ENCODE measurements at places on chromosomes 7 and 10. TPM values are rescaled to one million over a fixed set of nuclear protein-coding genes. Genes with fewer than 3 reads are reported as not detected.

DNA sequence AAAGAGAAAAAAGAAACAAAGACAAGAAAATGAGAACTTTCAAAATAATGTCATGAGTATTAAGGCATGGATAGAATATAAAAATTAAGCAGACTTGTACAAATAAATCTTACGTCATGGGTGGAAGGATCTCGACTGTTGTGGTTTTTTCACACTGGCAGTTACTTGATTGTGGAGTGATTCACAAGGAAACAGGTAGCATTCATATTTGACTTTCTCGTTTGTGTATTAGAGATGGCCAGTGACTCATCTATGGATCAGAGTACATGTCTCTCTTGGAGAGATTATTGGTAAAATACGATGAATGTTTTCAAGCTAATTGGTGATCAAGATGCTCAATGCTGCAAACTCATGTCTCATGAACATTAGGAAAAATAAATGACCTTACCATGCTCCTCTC lies 564.3 kb downstream of the GATA3 start:
- H3K36me3 ChIP-seq = no peaks in the 10 kb centered on the region
- no peaks in the 10 kb centered on the region for H3K27me3 ChIP-seq
- no peak overlapping the region for H3K27ac ChIP-seq
- no peak for DNase-seq

- no peaks in the 10 kb centered on the region for H3K36me3 ChIP-seq
- H3K4me3 ChIP-seq = no peak overlapping the region
- no peak overlapping the region for H3K27ac ChIP-seq
- no peaks in the 10 kb centered on the region for H3K27me3 ChIP-seq
- peaks cover 8% of the 10 kb centered on the region for H3K4me1 ChIP-seq
These were observed 268.1 kb downstream of the PRKG1 start for GRCh38 chr10:51342381-51342780.

The CPED1 gene
- not detected for polyA plus RNA-seq

GRCh38 chr10:116125180-116125579 lies 147.8 kb downstream of the GFRA1 start:
- H3K27me3 ChIP-seq = no peaks in the 10 kb centered on the region
- no peak overlapping the region for H3K27ac ChIP-seq
- no peaks in the 10 kb centered on the region for H3K4me1 ChIP-seq
- no peaks in the 10 kb centered on the region for H3K36me3 ChIP-seq
- no peak overlapping the region for H3K4me3 ChIP-seq

DNA sequence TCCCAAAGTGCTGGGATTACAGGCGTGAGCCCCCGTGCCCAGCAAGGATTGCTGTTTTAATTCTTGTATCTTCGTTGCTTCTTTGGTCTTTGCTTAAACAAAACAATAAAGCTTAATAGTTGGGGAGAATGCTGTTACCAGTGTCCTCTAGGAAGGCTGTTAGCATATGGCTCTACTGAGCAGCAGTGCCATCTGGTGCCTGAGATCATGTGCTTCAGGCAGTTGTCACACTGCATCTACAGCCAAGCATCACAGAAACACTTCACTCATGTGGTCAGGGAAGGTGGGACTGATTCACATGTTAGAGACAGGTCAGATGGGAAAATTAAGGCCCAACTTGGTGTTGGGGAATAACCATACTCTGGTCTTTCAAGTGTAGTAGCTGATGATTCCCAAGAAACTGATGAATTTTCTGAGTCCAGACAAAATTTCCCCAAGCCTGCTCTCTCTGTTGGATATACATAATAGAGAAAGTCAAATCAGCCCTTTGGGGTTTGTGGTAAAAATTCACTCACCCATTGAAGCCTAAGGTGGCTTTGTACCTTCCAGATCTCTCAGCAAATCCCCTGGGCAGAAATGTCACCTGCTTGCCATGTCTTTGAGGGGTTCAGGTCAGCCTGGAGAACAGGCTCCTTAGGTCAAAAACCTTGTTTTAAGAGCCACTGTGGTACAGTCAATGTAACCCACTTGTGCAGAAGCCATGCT lies 28.4 kb downstream of the UBE2D4 start:
- no peaks in the 10 kb centered on the region for H3K27me3 ChIP-seq
- peaks cover 12% of the 10 kb centered on the region for H3K4me1 ChIP-seq
- no peak for DNase-seq
- no peak overlapping the region for H3K27ac ChIP-seq
- peaks cover 30% of the 10 kb centered on the region for H3K36me3 ChIP-seq
- no peak overlapping the region for H3K4me3 ChIP-seq

- no peak for DNase-seq
- H3K36me3 ChIP-seq = no peaks in the 10 kb centered on the region
- H3K27ac ChIP-seq = no peak overlapping the region
- H3K27me3 ChIP-seq = no peaks in the 10 kb centered on the region
These were observed 125.6 kb downstream of the NT5C2 start for GRCh38 chr10:103067484-103067883.

- no peaks in the 10 kb centered on the region for H3K36me3 ChIP-seq
- no peaks in the 10 kb centered on the region for H3K27me3 ChIP-seq
- no peak overlapping the region for H3K27ac ChIP-seq
- DNase-seq = no peak
- H3K4me3 ChIP-seq = no peak overlapping the region
These were observed 7.5 kb upstream of the CSGALNACT2 start for GRCh38 chr10:43130770-43131171.

GRCh38 chr10:66940965-66941364 lies 15.1 kb downstream of the LRRTM3 start:
- H3K27me3 ChIP-seq = no peaks in the 10 kb centered on the region
- DNase-seq = no peak
- no peaks in the 10 kb centered on the region for H3K36me3 ChIP-seq
- H3K4me1 ChIP-seq = no peaks in the 10 kb centered on the region
- H3K4me3 ChIP-seq = no peak overlapping the region

DNA sequence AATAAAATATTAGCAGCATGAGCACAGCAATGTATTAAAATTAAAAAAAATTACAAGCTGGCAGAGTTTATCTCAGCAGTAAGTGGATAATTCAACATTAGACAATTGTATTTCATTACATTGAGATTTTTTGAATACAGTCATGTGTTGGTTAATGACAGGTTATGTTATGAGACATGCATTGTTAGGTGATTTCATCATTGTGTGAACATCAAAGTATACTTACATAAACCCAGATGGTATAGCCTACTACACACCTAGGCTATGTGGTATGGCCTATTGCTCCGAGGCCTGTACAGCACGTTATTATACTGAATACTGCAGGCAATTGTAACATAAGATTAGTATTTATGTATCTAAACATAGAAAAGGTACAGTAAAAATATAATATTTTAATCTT lies 29.7 kb downstream of the CCDC6 start:
- DNase-seq = no peak
- no peak overlapping the region for H3K27ac ChIP-seq
- H3K4me1 ChIP-seq = peaks cover 41% of the 10 kb centered on the region
- H3K27me3 ChIP-seq = no peaks in the 10 kb centered on the region
- no peak overlapping the region for H3K4me3 ChIP-seq

The FGFBP3 gene
- polyA plus RNA-seq = 1.8 TPM

The PDZD7 gene
- 1.1 TPM for polyA plus RNA-seq

The MALRD1 gene
- not detected for polyA plus RNA-seq

GRCh38 chr7:46508583-46508982 lies 587.5 kb upstream of the IGFBP3 start:
- no peaks in the 10 kb centered on the region for H3K36me3 ChIP-seq
- DNase-seq = no peak
- H3K27ac ChIP-seq = no peak overlapping the region
- no peaks in the 10 kb centered on the region for H3K4me1 ChIP-seq

- no peak overlapping the region for H3K27ac ChIP-seq
- no peak for DNase-seq
- no peaks in the 10 kb centered on the region for H3K36me3 ChIP-seq
These were observed 214.8 kb downstream of the GLRX3 start for GRCh38 chr10:130350996-130351395.

- no peak overlapping the region for H3K27ac ChIP-seq
- no peaks in the 10 kb centered on the region for H3K4me1 ChIP-seq
- H3K4me3 ChIP-seq = no peak overlapping the region
- no peaks in the 10 kb centered on the region for H3K36me3 ChIP-seq
- DNase-seq = no peak
These were observed 81.8 kb upstream of the PIK3CG start for GRCh38 chr7:106783286-106783685.

GRCh38 chr10:124390471-124391187 lies 28.1 kb downstream of the OAT start:
- DNase-seq = no peak
- no peaks in the 10 kb centered on the region for H3K36me3 ChIP-seq
- H3K4me3 ChIP-seq = no peak overlapping the region
- no peak overlapping the region for H3K27ac ChIP-seq

The GRID2IP gene
- polyA plus RNA-seq = not detected

GRCh38 chr7:17421941-17422340 lies 123.5 kb downstream of the AHR start:
- no peak overlapping the region for H3K4me3 ChIP-seq
- no peak for DNase-seq
- no peak overlapping the region for H3K27ac ChIP-seq

DNA sequence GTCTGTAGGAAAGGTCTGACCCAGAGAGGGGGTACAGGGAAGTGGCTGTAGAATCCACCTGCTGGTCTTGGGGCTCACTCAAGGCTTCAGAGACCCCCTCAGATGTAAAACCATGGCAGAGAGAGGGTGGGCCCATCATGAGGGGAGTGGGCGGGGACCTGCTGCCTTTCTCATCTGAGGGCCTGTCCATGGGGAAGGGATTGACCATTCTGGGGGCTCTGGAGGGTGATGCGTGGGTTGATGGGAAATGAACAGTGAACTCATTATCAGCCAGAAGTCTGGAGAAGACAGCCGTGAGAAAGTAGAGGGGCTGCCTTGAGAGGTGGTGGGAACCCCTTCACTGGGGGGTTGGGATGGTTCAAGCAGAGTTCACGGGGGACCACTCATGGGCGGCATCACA lies 66.8 kb downstream of the MINDY4 start:
- H3K36me3 ChIP-seq = no peaks in the 10 kb centered on the region
- H3K4me1 ChIP-seq = no peaks in the 10 kb centered on the region
- H3K27ac ChIP-seq = no peak overlapping the region
- DNase-seq = no peak
- no peaks in the 10 kb centered on the region for H3K27me3 ChIP-seq

DNA sequence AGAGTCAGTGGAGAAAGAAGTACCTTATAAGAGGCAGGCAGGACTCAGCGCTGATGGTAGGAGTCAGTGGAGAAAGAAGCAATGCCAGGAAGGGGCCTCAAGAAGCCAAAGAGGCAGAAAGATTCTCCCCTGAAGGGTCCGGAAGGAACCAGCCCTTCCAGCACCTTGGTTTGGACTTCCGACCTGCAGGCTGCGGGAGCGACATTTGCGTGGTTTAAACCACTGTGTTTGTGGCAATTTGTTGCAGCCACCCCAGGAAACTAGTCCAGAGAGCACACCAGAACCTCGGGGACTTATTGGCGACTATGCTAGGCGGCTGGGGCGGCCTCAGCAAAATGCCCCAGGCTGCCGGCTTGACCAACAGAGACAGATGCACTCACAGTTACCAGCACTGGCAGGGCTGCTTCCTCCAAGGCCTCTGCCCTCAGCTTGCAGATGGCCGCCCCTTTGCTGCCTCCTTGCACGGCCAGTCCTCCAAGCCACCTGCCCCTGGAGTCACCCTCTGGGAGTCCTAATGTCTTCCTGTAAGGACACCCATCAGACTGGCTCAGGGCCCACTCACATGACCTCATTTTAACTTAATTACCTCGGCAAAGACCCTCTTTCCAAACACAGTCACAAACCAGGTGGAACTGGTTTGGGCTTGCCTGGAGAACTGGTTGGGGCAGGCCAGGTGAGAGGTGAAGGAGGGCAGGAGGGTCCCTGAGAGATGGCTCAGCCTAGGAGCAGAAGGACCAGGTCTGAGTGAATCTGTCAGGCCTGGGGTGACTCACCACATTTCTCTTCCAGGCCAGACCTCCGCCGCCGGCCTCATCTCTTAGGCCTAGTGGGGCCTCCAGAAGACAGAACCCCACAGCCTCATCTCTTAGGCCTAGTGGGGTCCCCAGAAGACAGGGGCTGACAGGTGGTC lies 26.1 kb downstream of the CALML3 start:
- H3K27me3 ChIP-seq = no peaks in the 10 kb centered on the region
- no peaks in the 10 kb centered on the region for H3K4me1 ChIP-seq
- DNase-seq = no peak
- H3K36me3 ChIP-seq = no peaks in the 10 kb centered on the region
- H3K27ac ChIP-seq = no peak overlapping the region
- no peak overlapping the region for H3K4me3 ChIP-seq

DNA sequence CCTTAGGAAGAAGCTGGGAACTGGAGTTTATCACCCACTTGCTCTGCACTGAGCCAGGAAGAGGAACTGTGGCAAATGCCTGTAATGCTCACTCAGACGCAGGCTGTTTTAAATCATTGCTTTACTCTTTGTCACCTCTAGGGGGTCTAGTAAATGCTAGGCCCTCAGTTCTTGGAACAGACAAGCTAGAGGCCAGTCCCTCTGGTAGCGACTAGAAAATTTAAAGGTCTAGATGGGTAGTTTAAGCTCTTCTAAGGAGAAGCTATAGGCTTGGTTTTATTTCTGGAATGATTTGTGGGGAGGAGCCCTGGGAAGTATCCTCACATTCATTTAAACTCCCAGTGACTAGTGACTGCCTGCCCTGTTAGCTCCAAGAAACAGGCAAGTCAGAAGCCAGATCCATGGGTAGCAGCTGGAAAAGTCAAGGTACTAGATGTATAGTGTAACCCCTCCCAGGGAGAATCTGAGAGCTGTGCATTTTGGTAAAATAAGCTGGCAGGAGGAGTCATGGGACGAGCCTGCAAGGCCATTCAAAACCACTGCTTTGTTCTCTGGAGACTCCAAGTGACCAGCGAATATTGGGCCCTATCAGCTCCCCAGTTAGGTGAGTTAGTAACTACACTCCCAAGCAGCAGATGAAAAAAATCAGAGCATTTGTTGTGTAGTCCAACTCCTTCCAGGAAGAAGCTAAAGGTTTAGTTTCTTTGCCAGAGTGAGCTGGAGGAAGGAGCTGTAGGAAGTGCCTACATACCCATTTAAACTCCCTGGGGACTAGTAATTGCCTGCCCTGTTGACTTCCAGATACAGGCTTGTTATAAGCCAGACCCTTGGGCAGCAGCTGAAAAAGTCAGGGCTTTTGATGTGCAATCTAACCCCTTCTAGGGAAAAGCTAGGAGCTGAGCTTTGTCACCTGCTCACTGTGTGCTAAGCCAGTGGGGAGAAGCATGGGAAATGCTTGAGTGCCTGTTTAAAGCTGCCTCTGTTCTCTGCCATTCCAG lies 68.9 kb downstream of the DYNC1I1 start:
- no peak overlapping the region for H3K27ac ChIP-seq
- H3K4me1 ChIP-seq = no peaks in the 10 kb centered on the region
- no peaks in the 10 kb centered on the region for H3K36me3 ChIP-seq
- no peak for DNase-seq

Data from naive thymus-derived CD4-positive, alpha-beta T cell (primary cell).